ENCODE measurements at places on chromosomes 2 and 18.

GRCh38 chr2:149857344-149857743, 269.8 kb upstream of the MMADHC start:
- no peak for DNase-seq

DNA sequence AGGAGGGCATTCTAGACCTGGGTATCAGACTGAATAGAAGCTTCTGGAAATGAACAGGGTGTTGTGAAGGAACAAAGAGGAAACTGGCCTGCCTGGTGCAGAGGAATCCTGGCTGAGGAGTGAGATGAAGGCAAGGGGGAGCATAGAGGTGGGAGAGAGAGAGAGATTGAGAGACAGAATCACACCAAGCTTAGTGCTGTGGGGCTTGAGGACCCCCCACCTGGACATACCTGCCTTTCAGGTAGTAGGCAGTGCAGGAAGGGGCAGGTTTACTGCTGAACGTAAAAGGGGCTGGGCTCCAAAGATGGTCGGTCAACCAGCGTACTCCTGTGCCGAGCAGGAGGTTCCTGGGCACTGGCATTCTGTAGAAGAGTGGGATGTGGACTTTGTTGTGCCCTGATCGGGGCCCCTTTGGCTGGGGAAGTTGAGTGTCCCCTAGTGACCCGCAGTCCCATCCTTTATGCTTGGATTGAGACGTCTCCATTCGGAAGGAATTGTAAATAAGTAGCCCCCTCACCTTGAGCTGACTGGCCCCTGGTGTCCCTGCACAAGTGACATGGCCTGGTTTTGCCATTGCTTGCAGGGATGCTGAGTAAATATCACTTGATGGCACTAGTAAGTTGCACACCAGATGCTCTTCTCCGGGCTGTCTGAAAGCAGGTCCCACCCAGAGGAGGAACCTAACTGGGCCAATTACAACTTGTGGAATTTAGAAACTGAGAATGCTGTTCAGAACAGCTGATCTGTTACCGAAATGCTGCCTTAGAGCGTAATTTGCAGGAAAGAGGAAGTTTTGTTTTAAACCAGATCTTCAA, 1.4 kb downstream of the UBE2F start:
- DNase-seq: no peak

DNA sequence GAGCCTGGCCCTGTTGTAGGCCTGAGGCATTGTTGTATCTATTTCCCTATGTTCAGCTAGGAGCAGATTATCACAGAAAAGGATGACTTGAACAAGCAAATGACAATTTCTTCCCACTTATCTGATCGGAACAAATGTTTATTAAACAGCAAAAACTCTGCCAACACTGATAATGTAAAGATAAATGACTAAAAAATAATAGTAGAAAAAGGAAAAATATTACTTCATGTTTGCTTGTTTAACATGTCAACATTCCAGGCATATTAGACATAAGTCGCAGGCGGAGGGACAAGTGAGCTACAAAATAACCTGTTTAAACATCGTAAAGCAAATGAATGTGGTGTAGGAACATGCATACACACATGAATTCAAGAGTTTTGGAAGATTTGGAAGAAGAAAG, 257.9 kb downstream of the TMX3 start:
- no peak for DNase-seq

- DNase-seq: no peak
These were observed 199.1 kb upstream of the CELF4 start for GRCh38 chr18:37764541-37765288.

GRCh38 chr18:76487782-76488181, 7.3 kb downstream of the ZNF516 start:
- DNase-seq: no peak

DNA sequence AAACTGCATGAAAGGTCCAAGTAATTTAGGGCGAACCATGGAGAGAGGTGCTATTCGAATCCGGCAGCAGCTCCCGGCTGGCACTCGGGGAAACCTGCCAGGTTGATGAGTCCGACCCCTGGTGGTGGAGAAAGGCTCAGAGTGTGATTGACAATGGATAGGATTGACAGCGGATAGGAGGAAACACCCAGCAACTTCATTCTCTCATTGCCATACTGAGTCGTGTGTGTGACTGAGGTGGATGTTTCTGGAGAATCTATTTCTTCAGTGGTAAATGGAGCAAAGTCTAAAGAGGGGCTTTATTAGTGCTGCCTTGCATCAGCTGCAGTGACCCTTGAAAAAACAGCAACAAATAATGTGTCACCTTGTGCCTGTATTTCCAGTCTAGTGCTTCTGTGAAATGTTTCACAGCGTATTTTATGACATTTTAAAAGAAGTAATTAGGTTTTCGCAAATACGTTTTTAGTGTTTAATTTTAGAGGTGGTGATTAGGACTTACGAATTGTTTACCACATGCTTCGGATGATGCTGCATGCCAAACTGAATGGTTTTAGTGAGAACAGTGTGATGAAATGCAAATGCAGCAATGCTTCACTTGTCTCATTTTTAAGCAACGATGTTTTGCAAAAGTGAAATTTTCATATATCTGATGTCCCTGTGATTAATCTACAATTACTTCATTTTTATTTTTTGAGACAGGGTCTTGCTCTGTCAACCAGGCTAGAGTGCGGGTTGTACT, 102.0 kb downstream of the DCDC2C start:
- DNase-seq: peak; percentile 63

GRCh38 chr18:61388010-61388409, 54.8 kb downstream of the CDH20 start:
- DNase-seq: no peak

All from NT2/D1 (cell line).